NCI-H2227 treated with DMSO at 0.1 percent for 48 hours (cell line): ENCODE measurements at places on chromosomes 3 and 15.

DNA sequence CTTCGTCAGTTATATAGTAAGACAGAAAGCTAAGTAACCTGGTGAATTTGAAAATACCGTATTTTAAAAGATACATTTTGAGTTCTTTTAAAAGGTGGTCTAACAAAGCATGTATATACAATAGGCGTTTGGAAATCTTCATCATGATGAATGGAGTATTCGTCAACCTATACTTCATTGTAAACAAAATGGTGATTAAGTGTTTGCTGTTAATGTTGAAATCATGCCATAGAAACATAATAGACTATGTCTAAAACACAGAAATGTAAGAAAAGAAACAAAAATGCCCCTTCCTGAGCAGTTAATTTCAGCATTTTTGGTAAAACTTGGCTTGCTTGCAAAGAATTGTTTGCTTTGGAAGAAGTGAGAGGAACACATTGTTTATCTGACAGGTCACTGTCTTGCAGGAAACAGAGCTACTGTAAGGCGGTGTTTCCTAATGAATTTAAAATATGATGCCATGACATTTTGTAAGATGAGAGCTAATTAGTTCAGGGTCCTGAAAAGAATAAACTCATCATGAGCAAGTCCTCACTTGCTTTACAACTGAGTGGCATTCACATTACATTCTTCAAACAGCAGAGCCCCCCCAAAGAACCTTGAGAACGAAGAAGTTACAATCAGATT is 126.7 kb downstream of the SERPINI1 start:
- DNase-seq: no peak

- peak; percentile 71 for DNase-seq
Measured at GRCh38 chr15:38072348-38073177, 138.1 kb downstream of the TMCO5A start.

DNA sequence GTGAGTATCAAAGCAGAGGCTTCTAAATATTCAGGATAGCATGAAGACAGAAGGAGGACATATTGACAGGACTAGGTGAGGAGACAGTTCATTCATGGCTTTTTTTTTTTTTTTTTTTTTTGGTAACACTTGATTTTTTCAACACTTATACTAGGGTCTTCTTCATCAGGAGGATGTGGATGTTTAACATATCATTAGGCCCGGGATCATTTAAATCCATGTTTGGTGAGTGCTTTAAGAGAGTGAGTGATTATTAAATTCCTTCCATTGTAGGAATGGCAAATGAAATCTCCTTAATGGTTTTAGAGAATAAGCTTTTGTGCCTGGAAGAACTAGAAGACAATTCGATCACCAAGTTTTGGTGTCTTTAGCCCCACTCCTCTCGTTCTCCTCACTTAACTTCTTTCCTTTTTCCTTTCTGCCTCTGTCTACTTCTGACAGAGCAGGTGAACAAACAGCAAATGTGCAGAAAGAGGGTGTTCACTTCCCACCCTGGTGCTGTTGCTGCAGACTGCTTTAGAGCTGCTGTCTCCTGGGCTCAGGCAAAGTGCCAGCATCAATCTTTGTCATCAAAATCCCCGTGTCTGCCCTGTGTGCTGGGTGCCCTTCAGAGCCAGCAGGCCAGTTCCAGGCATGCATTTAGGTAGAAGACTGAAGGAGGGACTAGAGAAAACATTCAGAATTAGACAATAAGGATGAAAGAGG is 35.6 kb upstream of the RAB11A start:
- DNase-seq: no peak

GRCh38 chr3:143242101-143242500 is 122.5 kb downstream of the CHST2 start:
- no peak for DNase-seq

GRCh38 chr3:74456166-74456565 is 158.3 kb downstream of the CNTN3 start:
- DNase-seq: no peak

- DNase-seq: no peak
Measured at GRCh38 chr15:31214864-31215489, 111.7 kb upstream of the KLF13 start.

- DNase-seq: no peak
Measured at GRCh38 chr3:132418916-132419315, 1.6 kb downstream of the DNAJC13 start.

- DNase-seq: no peak
Measured at GRCh38 chr3:43998370-43998835, 243.3 kb upstream of the TOPAZ1 start.

- no peak for DNase-seq
Measured at GRCh38 chr3:184178521-184179138, 4.0 kb downstream of the AP2M1 start.

GRCh38 chr15:28105224-28105791 is 6.2 kb upstream of the OCA2 start:
- DNase-seq: no peak

DNA sequence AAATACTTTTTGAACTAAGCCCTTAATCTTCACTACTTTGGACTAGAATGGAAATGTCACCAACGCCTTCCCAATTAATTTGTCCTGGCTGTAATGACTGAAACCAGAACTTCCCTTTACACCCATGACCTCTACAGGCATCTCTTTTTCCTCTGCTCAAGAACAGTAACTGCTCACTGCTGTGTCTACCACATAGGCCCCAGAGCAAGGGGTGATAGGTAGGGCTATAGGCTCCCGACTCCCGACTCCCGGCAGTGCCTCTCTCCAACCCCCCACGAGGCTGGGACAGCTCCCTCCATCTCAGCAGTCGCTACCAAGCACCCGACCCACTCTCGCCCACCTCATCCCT is 384 bp upstream of the LEKR1 start:
- no peak for DNase-seq

DNA sequence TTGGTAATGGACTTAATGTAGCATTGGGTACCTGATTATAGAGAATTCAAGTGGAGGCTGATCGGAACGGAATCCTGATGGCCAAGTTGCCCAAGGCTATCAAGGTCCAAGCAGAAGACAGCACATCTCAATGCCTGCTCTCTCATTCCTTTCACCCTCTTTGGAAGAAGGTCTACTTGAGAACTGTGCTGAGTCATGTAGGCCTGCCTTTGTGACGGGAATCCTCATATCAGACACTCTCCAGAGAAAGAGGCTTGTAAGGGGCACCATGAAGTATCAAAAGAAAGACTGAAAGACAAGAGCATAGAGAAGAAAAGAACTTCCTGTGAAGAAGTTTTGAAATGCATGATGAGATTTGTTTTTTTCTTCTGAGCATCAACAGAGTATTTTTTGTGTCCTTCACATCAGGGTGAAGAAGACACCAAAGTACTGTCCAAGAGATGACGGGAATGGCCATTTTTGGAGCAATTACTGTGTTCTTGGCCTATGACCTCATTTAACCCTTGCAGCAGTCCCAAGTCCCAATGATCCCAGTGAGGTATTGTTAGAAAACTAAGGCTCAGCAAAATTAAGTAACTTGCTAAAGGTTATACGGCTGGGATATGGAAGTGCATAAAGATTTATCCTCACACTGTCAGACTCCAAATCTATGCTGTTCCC is 13.2 kb upstream of the LARP6 start:
- DNase-seq: no peak

GRCh38 chr3:167507954-167508353 is 34.1 kb upstream of the SERPINI2 start:
- no peak for DNase-seq

DNA sequence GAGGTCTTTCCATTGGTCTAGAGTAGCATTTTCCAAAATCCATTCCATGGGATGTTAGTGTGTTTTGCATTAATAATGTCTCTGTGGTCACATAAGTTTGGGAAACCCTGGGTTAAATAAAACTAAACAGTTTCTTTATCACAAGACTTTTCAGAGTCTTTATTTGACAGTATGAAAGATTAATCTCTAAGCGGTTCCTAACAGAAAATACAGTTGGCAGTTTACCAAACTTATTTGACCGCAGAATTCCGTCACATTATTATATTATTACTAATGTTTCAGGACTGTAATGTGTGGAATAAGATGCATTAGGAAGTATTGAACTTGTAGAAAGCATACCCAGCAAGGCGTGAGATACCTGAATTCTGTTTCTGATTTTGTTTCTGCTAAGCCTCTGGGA is 71.5 kb upstream of the ADAMTSL3 start:
- DNase-seq: no peak

GRCh38 chr3:194871864-194872668 is 186.4 kb downstream of the FAM43A start:
- DNase-seq: no peak

- peak; percentile 3 for DNase-seq
Measured at GRCh38 chr15:80031841-80032240, 27.6 kb upstream of the ZFAND6 start.

DNA sequence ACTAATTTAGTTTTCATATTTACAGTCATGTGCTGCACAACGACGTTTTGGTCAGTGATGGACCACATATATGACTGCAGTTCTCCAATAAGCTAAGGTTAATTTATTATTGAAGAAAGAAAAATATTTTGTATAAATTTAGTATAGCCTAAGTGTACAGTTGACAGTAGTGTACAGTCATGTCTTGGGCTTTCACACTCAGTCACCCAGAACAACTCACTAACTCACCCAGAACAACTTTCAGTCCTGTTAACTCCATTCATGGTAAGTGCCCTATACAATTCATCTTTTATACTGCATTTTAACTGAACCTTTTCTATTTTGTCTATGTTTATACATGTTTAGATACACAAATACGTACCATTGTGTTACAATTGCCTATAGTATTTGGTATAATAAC is 3.8 kb upstream of the GABRR3 start:
- no peak for DNase-seq

- DNase-seq: no peak
Measured at GRCh38 chr3:56904552-56905215, 102.9 kb upstream of the ARHGEF3 start.
